ENCODE measurements at places on chromosomes 12 and 14. TPM values are rescaled to one million over a fixed set of nuclear protein-coding genes. Genes with fewer than 3 reads are reported as not detected.

Gene DNAJC22
- total RNA-seq: 0.39 TPM

Gene RASSF9
- total RNA-seq: 4.9 TPM

Gene ANKRD33
- total RNA-seq: not detected

Gene GRIN2B
- 0.30 TPM for total RNA-seq

Gene C12orf50
- total RNA-seq: not detected

Gene HAL
- total RNA-seq: 26.6 TPM

Gene CAPZA3
- total RNA-seq: not detected

Gene ST8SIA1
- 6.0 TPM for total RNA-seq

Gene SLC38A4
- total RNA-seq: 2.7 TPM

Gene KLHDC1
- total RNA-seq: 10.1 TPM

Gene OLR1
- total RNA-seq: 2.7 TPM

Gene DBX2
- total RNA-seq: 0.10 TPM

Gene PAPLN
- 10.9 TPM for total RNA-seq

Gene DDX54
- 15.4 TPM for total RNA-seq

Gene CYP27B1
- total RNA-seq: 0.79 TPM

Gene OVCH1
- 0.30 TPM for total RNA-seq

Gene PARPBP
- 10.2 TPM for total RNA-seq

All from skin of body (tissue), 3 donors.